ENCODE measurements at places on chromosomes 2 and 18. TPM values are rescaled to one million over a fixed set of nuclear protein-coding genes. Genes with fewer than 3 reads are reported as not detected.

DNA sequence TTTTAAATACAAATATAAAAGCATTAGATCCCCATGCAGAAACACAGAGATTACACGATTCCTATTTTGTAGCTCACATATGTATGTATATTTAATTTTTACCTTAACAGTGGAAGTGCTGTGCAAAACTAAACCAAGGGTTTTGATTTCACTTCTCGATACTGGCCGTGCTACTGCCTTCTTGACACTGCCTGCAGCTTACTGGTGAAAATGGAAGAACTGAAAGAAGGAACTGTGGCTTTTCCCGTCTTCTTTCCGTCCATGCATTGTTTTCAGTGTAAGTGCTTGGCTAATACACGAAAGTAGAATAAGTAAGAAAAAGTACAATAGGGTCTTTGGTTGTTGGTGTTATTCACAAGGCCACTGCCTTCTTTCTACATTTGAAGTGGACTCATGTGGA is 129.5 kb downstream of the NDUFA10 start:
- peaks cover 6% of the 10 kb centered on the region for H3K27me3 ChIP-seq
- no peak for DNase-seq
- H3K27ac ChIP-seq, result no peak overlapping the region
- H3K36me3 ChIP-seq, result no peaks in the 10 kb centered on the region
- no peaks in the 10 kb centered on the region for H3K4me1 ChIP-seq
- no peak overlapping the region for H3K4me3 ChIP-seq

DNA sequence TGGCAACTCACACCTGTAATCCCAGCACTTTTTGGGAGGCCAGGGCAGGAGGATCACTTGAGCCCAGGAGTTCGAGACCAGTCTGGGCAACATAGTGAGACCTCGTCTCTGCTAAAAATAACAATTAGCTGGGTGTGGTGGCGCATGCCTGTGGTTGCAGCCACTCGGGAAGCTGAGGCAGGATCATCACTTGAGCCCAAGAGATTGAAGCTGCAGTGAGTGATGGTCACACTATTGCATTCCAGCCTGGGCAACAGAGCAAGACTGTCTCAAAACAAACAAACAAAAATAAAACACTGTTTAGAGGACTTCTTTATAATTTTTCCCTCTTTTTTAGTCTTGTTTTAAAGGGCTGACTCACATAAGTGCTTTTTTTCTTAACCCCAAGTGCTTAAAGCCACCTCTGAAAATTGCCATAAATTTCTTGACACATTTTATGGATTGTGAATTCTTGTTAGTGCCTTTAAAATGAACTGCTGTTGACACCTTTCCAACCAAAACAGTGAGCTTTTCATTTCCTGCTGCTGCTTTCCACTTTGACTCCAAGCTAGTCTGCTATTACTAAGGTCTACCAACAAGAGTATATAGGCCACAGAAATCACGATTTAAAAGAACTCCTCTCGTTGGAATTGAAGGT is 41.7 kb downstream of the CYP20A1 start:
- DNase-seq, result no peak
- H3K27ac ChIP-seq, result no peak overlapping the region
- H3K4me3 ChIP-seq, result no peak overlapping the region
- H3K4me1 ChIP-seq, result no peaks in the 10 kb centered on the region

DNA sequence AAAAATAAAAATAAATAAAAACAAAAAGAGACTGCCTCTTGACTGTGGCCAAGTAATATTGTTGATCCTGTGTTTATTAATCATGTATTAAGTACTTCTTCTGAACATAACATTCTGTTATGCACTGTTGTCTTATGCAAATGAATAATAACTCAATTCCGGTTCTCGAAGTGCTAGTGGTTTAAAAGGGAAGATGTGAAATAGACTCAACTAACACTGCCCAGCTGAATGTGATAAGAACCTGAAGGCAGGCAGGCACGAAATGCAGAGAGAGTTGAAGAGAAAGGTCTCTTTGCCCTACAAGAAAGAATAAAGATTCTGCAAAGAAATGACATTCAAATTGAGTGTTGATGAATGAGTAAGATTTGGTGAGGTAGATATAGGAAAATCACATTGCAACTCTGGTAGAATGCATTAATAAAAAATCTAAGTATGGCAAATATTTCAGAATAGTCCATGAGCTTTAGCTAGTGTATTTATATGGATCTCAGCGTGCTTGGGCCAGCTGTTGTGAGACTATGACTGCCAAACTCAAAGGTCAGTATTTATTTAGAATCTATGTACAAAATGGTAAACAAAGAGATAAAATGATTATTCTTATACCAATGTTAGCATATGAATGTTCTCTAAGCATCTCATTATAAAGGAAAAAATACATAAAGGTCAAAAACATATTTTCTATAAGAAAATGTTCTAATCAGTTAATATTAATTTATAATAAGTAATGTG is 352.3 kb upstream of the CDH7 start:
- H3K36me3 ChIP-seq, result no peaks in the 10 kb centered on the region
- no peak for DNase-seq
- H3K4me1 ChIP-seq, result no peaks in the 10 kb centered on the region
- no peak overlapping the region for H3K27ac ChIP-seq

GRCh38 chr18:58635891-58636290 is 7.0 kb upstream of the ALPK2 start:
- peaks cover 2% of the 10 kb centered on the region for H3K36me3 ChIP-seq
- no peak overlapping the region for H3K4me3 ChIP-seq

GRCh38 chr2:127049927-127050802 is 56.8 kb downstream of the BIN1 start:
- H3K27ac ChIP-seq, result no peak overlapping the region
- peak; percentile 89 for DNase-seq
- H3K4me1 ChIP-seq, result peaks cover 2% of the 10 kb centered on the region
- H3K27me3 ChIP-seq, result no peaks in the 10 kb centered on the region
- H3K4me3 ChIP-seq, result no peak overlapping the region

DNA sequence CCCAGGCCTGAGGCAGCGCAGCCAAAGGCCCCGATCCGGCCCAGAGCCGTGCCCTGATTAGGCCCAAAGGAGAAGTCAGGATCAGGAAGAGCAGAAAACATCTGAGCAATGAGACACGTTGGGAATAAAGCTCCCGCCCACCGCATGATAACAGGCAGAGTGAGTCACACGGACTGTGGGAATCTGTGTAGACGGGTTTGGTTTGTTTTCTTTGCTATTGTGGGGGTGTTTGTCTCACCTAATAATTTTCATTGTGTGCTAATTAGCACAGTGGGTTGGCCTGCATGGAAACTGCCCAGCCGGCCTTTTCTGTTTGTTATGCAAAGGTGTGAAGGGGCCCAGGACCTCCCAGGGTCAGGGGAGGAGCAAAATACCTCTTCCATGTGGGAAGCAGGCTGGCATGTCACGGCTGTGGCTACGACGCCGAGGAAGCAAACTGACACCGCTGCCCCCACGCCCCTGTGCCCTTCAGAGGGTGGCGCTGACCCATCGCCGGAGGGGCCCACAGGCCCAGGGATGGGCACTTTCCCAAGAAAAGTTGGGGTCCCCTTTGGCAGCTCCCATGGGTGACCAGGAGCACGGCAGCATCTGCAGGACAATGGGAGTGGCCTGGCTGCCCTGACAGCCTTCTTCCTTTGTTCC is 68.4 kb upstream of the CTDP1 start:
- no peak overlapping the region for H3K4me3 ChIP-seq
- no peak overlapping the region for H3K27ac ChIP-seq
- no peaks in the 10 kb centered on the region for H3K36me3 ChIP-seq

DNA sequence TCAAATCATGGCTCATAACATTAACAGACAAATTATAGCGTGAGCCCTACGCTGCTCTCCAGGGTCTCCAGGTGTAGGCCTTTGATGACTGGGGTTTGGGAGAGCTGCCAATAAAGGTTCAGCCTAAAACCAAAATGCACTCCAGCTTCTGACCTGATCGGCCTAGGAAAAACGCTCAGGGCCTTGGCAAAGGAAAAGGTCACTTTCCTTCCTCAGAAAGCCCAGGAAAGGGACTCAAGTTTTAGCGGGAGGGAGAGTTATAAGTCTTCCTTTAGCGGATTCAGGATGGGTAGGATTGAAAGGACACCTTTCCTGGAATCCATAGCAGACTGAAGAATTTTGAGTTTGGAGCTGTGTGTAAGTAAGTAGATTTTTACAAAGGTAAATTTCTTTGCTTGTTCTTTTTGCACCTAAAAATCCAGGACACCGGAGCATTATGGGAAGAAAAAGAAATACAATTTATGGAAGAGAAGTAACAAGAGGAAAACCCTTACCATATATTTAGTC is 8.8 kb downstream of the EVX2 start:
- H3K27me3 ChIP-seq, result peaks cover 79% of the 10 kb centered on the region
- peaks cover 5% of the 10 kb centered on the region for H3K36me3 ChIP-seq
- DNase-seq, result no peak
- H3K4me1 ChIP-seq, result peaks cover 7% of the 10 kb centered on the region

DNA sequence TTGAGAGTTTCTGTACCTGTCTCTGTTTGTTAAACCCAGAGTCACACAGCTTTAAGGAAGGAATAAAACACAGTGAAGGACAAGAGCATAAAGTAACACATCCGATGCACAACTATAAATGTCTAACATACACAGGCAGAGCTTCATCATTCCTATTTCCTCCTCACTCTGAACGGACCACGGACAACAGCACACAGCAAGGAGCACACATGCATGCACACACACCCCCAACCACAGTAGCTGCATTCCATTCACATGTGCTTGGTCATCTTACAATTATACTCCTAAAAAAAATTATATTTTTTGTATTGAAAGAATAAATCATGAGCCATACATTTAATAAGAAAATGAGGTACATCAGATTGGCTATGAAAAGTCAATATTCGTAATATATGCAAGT is 58.3 kb downstream of the ID2 start:
- no peak overlapping the region for H3K27ac ChIP-seq

DNA sequence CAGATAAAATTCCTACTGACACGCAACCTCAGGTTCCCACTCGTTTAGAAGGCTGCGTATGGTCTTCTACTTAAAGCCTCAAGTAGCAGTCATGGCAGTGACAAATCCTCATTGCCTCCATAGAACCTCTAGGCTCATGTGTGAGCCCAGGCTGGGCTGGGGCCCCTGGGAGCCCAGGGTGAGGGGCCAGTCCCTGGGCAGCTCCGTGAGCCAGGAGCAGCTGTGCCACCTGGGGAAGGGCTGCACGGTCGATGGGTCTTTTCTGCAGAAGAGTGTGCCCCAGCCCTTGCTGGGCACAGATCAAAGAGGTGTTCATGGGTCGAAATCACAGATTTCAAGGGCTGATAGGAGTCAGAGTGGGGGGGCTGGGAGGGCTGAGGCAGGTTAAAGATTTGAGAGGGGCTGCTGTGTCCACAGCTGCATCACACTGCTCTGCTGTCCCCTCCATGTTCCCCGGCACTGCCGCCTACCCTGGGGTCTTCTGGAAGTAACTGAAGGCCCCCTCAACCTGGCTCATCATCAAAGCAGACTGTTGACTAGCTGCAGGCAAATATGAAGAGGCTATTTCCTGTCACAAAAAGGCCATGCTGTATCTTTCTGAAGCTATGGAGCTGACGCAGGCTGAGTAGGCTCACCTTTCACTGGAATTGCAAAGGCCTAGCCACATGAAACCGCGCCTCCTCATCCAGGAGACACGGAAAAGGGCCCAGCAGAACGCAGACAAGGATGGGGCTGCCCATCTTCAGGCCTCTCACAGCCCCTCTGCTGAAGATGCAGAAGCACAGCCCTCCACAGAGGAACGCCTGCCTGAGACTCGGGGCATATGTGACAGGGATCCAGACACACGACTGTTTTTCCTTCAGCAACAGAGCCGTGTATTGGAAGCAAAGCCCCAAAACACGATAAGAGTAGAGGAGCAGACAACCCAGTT is 35.7 kb upstream of the ALPP start:
- no peaks in the 10 kb centered on the region for H3K36me3 ChIP-seq
- no peak overlapping the region for H3K27ac ChIP-seq
- H3K4me1 ChIP-seq, result no peaks in the 10 kb centered on the region
- peaks cover 6% of the 10 kb centered on the region for H3K27me3 ChIP-seq
- DNase-seq, result no peak

GRCh38 chr2:44836174-44836573 is 105.3 kb upstream of the SIX3 start:
- DNase-seq, result peak; percentile 74
- peaks cover 22% of the 10 kb centered on the region for H3K4me1 ChIP-seq
- H3K36me3 ChIP-seq, result no peaks in the 10 kb centered on the region
- peak overlapping the region; percentile 79 for H3K27ac ChIP-seq

- DNase-seq, result no peak
- H3K4me3 ChIP-seq, result no peak overlapping the region
- H3K36me3 ChIP-seq, result no peaks in the 10 kb centered on the region
- peaks cover 2% of the 10 kb centered on the region for H3K27me3 ChIP-seq
- no peak overlapping the region for H3K27ac ChIP-seq
Observed at GRCh38 chr2:44549099-44549471, 187.3 kb downstream of the CAMKMT start.

- no peaks in the 10 kb centered on the region for H3K36me3 ChIP-seq
- peaks cover 3% of the 10 kb centered on the region for H3K4me1 ChIP-seq
- H3K27ac ChIP-seq, result peak overlapping the region; percentile 42
- no peak overlapping the region for H3K4me3 ChIP-seq
- peaks cover 16% of the 10 kb centered on the region for H3K27me3 ChIP-seq
- DNase-seq, result no peak
Observed at GRCh38 chr2:85185431-85185940, 52.3 kb downstream of the TCF7L1 start.

DNA sequence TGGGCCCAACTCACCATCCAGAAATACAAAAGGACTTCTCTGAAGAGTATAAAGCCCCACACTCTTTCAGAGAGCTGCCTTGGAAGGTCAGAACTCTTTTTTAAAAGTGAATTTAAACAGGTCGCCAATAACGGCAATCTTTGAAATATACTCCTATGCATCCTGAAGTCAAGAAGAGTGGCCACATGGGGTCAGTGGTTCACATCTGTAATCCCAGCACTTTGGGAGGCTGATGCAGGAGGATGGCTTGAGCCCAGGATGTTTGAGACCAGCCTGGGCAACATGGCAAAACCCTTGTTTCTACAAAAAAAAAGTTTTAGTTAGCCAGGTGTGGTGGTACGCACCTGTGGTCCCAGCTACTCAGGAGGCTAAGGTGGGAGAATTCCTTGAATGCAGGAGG is 68.1 kb upstream of the FZD7 start:
- peaks cover 2% of the 10 kb centered on the region for H3K27me3 ChIP-seq
- H3K4me3 ChIP-seq, result no peak overlapping the region
- H3K36me3 ChIP-seq, result no peaks in the 10 kb centered on the region
- H3K27ac ChIP-seq, result no peak overlapping the region
- no peak for DNase-seq

DNA sequence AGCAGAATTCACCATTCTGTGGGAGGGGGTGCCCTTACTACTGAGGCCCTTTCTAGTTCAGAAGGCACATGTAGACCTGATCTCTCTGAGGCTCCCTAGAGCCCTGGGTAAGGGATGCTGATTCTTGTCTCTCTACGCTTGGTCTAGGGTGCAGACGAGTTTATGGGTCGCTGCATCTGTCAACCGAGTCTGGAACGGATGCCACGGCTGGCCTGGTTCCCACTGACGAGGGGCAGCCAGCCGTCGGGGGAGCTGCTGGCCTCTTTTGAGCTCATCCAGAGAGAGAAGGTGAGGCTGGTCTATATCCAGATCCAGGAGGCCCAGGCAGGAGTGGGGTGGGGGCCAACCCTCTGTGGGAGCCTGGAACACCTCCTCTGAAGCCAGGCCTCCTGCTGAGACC is 147.2 kb downstream of the DYSF start:
- H3K36me3 ChIP-seq, result no peaks in the 10 kb centered on the region
- peaks cover 8% of the 10 kb centered on the region for H3K27me3 ChIP-seq
- H3K27ac ChIP-seq, result no peak overlapping the region

GALNT5 gene
- total RNA-seq, result not detected

SLC8A1 gene
- total RNA-seq, result 3.4 TPM

RIT2 gene
- total RNA-seq, result not detected

DPP4 gene
- total RNA-seq, result 65.4 TPM

FOXD4L1 gene
- 0.17 TPM for total RNA-seq

DHRS9 gene
- total RNA-seq, result 4.5 TPM

SFT2D3 gene
- total RNA-seq, result 5.9 TPM

VIT gene
- total RNA-seq, result not detected

ABCA12 gene
- total RNA-seq, result not detected

ALS2 gene
- total RNA-seq, result 11.3 TPM

PLCL1 gene
- 0.45 TPM for total RNA-seq

IL1R1 gene
- total RNA-seq, result 1.7 TPM

Data from activated CD4-positive, alpha-beta T cell treated with anti-CD3 and anti-CD28 coated beads, Interleukin-2, amount 10 ng/mL, durations not matched to agents 24 days and 14 days (primary cell).